ENCODE measurements at places on chromosomes 1 and 21. TPM values are rescaled to one million over a fixed set of nuclear protein-coding genes. Genes with fewer than 3 reads are reported as not detected.

DNA sequence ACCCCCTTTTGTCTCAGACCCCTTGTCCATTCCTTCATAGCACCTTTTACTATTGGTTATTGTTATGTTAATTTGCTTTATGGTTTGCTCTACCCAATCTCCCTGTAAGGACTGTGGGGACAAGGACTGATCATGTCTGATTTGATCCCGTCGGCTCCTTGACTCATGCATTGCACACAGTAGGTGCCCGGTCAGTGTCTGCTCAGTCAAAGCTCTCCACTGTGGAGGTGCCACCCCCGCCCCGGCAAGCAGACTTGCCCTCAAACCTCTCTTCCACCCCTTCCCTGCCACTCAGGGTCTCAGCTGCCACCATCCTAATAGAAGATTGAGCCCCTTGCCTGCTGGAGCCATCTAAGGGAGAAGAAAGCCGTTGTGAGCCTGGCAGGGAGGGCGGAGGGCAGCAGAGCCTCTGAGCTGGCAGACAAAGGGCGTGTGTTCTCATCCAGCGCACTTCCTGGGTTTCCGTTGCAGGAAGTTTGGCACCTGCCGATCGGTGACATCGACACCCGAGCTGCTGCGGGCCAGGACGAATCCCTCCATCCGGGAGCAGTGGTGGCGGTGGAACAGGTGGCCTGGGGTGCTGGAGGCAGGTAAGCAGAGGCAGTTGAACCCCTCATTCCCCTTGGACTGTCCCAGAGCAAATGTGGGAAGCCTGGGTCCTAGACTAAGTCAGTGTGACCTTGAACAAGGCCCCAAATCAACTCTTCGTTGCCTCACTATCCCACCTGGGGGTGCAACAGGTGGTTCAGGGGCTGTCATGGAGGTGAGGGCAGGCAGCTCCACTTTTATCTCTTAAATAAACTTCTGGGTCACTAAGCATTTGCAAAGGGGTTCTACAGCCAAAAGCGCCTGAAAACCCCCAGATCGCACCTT lies 2.2 kb upstream of the FBLIM1 start:
- peak; percentile 84 for DNase-seq
- peak overlapping the region; percentile 60 for H3K4me3 ChIP-seq
- peaks cover 61% of the 10 kb centered on the region for H3K4me1 ChIP-seq
- H3K27me3 ChIP-seq, result peaks cover 51% of the 10 kb centered on the region
- H3K27ac ChIP-seq, result peak overlapping the region; percentile 84
- H3K36me3 ChIP-seq, result no peaks in the 10 kb centered on the region

DNA sequence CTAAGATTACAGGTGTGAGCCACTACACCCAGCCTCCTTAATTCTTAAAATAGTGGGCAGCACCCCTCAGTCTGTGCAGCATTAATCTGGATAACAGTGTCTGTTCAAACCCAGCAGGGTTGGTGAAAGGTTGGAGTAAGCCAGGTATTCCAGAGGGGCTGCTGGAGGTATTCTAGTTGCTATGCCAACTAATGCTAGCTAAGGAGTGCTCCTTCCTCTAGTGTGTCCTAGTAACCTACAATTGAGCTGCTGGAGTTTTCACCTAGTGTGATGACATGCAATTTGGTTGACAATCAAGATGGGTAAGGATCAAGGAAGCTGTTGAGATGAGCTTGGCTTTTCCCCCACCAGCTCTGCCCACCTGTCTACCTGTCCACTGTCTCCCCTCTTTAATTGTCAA lies 100.2 kb upstream of the IPO9 start:
- no peaks in the 10 kb centered on the region for H3K36me3 ChIP-seq
- no peak overlapping the region for H3K27ac ChIP-seq
- H3K4me3 ChIP-seq, result no peak overlapping the region
- H3K27me3 ChIP-seq, result no peaks in the 10 kb centered on the region
- DNase-seq, result no peak

DNA sequence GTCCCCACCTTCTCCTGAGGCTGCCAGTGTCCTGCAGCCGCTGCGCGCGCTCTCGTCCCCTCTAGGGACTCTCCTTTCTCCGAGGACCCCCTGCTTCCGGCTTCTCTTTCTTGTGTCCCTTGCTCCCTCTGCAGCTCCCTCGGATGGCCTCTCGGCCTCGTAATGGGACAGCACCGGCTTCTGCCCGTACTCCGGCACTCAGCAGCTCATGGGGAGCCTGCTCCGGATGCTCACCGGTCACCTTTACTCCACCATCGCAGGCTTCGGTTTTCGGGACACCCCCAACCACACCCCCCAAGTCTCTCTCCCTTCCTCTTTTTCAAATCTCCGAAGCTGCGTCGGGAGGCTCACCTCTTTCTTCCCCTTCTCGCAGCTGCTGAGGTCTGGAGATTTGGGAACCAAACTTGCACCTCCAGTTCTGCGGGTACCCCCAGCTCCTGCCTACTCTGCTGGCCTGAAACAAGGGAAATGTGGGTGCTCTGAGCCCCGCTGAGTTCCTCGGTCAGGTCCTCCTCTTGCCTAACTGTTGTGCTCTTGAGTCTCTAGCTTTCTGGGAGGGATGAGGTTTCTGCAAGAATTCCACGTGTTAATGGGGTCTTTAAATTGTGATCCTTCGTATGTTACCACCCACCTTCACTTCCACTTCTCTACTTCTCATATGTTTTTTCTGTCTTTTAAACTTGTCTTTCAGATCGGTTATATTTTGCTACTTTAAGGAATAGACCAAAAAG lies 930 bp downstream of the CDC14A start:
- no peaks in the 10 kb centered on the region for H3K36me3 ChIP-seq
- H3K4me1 ChIP-seq, result peaks cover 21% of the 10 kb centered on the region
- H3K4me3 ChIP-seq, result peak overlapping the region; percentile 80
- H3K27me3 ChIP-seq, result no peaks in the 10 kb centered on the region
- peak overlapping the region; percentile 88 for H3K27ac ChIP-seq
- peak; percentile 72 for DNase-seq

- H3K4me3 ChIP-seq, result no peak overlapping the region
- no peak overlapping the region for H3K27ac ChIP-seq
- no peaks in the 10 kb centered on the region for H3K27me3 ChIP-seq
- DNase-seq, result no peak
- peaks cover 25% of the 10 kb centered on the region for H3K36me3 ChIP-seq
- H3K4me1 ChIP-seq, result peaks cover 25% of the 10 kb centered on the region
These were observed 3.2 kb upstream of the SRM start for GRCh38 chr1:11062965-11063401.

Gene DMBX1
- total RNA-seq, result not detected

Gene INKA2
- 4.7 TPM for total RNA-seq

GRCh38 chr1:99119188-99119587 lies 114.5 kb upstream of the PLPPR5 start:
- no peaks in the 10 kb centered on the region for H3K36me3 ChIP-seq
- H3K4me1 ChIP-seq, result no peaks in the 10 kb centered on the region
- no peak overlapping the region for H3K27ac ChIP-seq
- no peaks in the 10 kb centered on the region for H3K27me3 ChIP-seq

Data from stomach (tissue), 19 donors.